Hematopoietic multipotent progenitor cell treated with erythropoietin and hydrocortisone succinate and interleukin-3 and kit ligand, for 6 days (in vitro differentiated cells): ENCODE measurements at places on chromosomes 5 and 9.

- DNase-seq, result no peak
Measured at GRCh38 chr5:107524111-107524510, 146.6 kb downstream of the EFNA5 start.

- DNase-seq, result peak; percentile 69
Measured at GRCh38 chr9:105007143-105007542, 79.2 kb upstream of the ABCA1 start.

DNA sequence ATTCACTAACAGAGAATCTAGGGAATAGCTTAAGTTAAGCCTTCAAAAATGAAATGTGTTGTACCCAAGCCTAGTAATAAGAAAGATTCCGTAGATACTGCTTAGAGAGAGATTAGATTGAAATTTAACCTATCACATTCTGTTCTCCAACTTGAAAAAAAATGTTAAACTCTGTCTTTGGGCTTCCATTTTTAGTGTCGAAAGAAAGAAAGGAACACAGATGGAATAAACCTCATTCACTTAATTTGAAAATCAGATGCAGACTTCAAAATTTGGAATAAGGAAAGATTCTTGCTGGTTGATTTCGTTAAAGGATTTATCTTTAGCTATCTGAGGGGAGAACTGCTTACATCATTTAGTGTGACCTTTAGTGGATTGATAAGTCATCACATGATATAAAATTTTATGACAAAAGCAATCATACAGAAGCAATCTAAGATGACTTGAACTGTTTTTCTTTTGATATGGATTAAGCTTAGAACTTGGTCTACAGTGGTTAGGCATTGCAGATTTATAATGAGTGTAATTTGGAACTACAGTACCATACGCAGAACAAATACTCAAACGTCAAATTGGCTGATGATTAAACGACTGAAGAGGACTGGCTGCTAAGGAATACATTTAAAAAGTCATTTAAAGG, 128.5 kb downstream of the GLIS3 start:
- no peak for DNase-seq

- no peak for DNase-seq
Measured at GRCh38 chr5:32506201-32506661, 61.7 kb upstream of the ZFR start.

DNA sequence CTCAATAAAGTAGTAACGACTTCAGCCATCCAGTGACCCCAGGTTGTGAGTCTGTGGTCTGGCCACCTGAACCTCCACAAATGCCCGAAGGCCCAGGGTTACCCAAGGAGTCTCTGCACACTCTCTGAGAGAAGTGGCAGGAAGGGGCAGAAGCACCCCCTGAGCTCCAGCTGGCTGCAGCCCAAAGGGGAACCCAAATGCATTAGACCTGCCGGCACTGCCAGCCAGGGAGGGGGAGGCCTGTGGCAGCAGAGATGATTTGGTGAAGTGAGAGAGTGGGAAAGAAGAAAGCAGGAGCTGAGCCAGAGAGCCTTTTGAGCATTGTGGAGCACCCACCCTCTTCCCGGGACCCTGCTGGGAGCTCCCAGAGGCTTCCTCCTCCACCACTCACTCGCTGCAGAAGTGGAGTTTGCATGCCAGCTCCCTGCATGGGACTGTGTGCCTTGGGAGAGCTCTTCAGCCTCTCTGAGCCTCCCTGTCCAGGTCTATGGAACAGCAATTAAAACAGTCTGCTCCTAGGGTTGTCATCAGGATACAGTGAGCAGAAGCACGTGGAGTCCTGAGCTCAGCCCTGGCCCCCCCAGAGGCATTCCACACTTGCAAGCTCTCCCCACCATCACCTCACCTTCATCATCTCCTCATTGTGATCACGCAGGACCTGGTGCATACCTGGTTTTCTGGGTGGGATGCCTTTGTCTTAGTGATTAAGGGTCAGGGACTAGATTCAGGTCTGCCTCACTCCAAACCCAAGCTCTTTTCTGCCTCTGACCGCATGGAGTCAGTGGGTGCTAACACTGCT, 13.8 kb upstream of the ANGPTL2 start:
- DNase-seq, result no peak

GRCh38 chr9:110089681-110090370, 118.1 kb downstream of the C9orf152 start:
- no peak for DNase-seq

DNA sequence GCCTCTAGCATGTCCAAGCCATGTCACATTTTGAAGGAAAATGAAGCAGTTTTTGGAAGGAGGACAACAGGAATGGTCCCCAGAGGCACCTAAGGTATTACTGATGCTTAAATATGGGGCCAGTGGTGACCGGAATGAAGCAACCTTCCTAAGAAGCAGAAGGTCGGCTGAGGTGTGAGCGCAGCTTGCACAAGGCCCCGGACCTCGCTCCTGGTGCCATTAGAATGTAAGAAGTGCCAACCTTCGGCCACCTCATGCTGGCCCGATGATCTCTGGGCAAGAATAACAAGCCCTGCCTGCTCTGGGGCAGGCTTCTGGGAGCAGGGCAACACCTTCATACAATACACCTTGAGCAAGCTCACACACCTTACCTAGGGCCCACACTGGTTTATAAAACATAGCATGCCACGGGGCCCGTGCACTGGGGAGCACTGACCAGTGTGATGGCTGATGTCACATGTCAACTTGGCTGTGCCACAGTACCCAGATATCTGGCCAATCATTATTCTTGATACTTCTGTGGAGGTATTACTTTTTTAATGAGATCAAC, 21.9 kb downstream of the SEMA4D start:
- DNase-seq, result no peak

DNA sequence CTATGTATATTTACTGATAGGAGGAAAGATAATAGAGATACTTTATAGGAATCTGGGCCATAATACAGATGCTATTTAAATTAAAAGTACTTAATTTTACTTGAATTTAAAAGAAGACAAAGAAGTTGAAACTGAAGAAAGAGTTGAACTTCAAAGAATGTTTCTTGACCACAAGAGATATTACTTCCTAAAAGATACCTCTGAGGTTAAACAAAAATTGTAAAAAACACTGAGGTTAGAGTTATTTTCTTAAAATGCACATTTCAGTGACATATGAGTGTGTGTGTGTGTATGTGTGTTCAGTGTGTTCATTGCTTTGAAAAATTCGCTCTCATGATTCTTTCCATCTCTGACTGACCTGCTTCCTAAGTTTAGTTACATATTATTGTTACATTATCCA, 3.5 kb upstream of the SEPTIN8 start:
- DNase-seq, result no peak

- DNase-seq, result no peak
Measured at GRCh38 chr5:172690258-172691075, 49.4 kb downstream of the NEURL1B start.

DNA sequence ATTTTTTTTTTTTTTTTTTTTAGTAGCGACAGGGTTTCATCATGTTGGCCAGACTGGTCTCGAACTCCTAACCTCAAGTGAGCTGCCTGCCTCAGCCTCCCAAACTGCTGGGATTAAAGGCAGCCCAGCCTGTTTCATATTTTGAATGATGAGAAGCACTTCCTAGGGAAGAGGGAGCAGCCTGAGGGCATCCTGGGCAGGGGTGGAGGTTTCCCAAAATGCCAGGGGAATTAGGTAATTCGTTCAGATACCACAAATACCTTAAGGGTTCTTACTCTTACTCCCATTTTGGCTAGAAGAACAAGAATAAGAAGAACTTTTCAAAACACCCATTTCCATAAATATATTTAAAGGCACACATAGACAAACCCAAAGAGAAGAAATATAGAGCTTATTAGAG, 29.5 kb upstream of the RAPGEF1 start:
- no peak for DNase-seq

DNA sequence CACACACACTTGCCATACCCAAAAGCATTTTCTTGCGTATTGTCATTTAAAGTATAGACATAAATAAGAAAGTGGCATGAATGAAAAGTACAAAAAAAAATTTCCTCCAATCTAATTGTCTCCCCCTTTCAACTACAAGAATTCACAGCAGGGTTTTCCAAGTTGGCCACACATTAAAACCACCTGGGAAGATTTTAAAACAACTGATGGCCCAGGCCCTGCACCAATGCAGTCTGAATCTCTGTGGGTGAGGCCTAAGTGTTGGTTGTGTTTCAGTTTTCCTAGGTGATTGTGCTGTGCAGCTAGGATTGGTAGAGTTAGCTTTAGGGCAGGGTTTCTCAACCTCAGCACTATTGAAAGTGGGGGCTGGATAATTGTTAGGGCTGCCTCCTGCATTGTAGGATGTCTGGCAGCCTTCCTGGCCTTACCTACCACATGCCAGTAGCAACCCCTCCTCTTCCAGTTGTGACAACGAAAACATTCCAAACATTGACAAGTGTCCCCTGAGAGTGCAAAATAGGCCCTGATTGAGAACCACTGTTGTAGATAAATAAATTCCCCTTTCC, 337.1 kb downstream of the KIAA0825 start:
- DNase-seq, result no peak

DNA sequence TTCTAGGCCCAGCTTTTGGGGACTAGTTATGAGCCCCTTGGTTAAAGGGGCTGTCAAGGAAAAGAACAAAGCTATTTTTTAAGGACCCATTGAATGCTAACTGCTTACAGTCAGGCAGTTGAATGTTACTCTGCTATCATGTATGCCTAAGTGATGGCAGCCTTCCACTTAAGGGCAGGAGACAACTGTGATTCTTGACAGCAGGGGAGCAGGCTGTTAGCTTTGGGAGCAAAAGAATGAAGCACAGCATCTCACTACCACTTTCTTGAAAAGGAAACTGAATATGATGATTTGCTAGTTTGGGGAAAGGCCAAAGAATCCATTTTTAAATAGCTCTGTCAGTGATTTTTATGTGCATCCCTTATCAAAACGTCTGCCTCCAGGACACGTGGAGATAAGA, 221.6 kb downstream of the SH3GL2 start:
- DNase-seq, result no peak

DNA sequence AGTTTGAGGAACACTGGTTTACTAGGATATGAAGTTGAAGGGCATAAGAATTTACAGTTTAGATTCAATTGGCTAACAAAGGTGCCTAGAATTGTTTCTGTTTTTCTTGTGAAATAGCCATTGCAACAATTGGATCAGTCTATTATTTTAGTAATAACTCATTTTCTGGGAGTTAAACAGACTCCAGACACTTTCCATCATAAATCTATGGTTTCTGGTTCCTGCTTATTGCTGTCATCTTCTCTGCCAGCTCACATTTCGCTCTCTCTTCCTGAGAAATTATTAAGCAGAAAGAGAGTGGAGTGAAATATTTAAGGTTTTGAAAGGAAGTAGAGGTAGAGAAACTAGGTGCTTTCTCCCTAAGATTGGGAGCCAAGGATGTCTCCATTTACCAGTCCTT, 165.1 kb upstream of the PRR16 start:
- no peak for DNase-seq

- no peak for DNase-seq
Measured at GRCh38 chr5:161600156-161600555, 53.6 kb upstream of the GABRB2 start.

DNA sequence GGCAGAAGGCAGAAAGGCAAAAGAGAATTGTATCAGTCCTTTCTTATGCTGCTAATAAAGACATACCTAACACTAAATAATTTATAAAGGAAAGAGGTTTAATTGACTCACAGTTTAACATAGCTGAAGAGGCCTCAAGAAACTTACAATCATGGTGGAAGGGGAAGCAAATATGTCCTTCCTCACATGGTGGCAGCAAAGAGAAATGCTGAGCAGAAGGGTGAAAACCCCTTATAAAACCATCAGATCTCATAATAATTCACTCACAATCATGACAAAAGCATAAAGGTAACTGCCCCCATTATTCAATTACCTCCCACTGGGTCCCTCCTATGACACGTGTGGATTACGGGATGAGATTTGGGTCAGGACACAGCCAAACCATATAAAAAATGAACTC, 312.5 kb upstream of the PTGER4 start:
- DNase-seq, result peak; percentile 18

DNA sequence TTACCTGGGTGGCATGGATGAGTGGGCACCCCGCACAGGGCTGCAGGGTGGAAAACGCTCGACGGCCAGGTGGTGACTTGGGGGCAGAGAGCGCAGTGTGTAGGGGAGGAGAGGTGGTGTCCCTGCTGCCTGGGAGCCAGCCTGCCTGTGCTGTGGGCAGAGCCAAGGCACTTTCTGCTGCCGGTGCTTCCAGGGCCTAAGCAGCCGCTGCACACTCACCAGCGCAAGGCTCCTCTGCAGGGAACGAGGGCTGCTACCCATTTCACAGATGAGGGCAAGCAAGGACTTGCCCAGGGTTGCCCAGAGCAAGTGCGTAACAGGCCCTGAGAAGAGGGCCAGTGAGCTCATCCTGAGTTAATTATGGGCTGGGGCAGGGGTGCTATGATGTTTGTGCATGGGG, 62.5 kb downstream of the CRB2 start:
- no peak for DNase-seq

DNA sequence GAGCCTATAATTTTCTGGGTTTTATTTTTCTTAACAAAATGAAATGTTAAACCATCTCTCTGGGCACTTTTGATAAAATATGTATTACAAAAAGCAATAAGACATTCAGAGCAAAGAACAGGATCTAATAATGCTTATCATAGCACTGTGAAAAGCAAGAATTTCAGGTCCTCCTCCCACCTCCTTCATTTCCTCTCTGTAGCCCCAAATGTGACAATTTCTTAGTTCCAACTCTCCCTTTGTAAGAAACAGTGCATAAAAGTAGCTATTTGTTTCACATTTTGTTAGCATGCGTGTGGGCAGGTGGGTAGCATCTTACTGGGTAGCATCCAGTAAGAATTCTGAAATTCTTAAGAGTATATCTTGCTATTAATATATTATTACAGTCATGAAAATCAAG, 130.9 kb upstream of the RASA1 start:
- no peak for DNase-seq

GRCh38 chr9:126520453-126520852, 93.3 kb upstream of the LMX1B start:
- no peak for DNase-seq

- no peak for DNase-seq
Measured at GRCh38 chr5:126793097-126793496, 16.2 kb downstream of the LMNB1 start.

- DNase-seq, result no peak
Measured at GRCh38 chr9:114452219-114453165, 52.8 kb downstream of the WHRN start.

DNA sequence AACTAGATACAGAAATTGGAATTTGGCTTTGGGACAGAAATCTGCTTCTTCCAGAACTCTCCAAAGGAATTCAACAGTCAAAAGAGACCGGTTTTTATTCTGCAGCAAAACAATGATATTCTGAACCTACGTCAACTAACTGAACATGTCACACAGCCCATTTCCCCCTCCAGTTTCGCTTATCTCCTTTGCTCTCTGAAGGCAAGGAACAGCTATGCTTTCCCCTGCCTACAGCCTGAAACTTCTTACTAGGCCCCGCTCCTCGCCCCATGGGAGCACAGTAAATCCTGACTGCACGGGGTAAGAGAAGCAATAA, 488 bp downstream of the SKIC3 start:
- no peak for DNase-seq

- DNase-seq, result no peak
Measured at GRCh38 chr5:172929371-172929838, 29.8 kb upstream of the RPL26L1 start.
